Karpas-422 (cell line): ENCODE measurements at places on chromosomes 6 and 20. TPM values are rescaled to one million over a fixed set of nuclear protein-coding genes. Genes with fewer than 3 reads are reported as not detected.
A peak's percentile ranks its signal among the peaks of the same experiment; 100 is the strongest.

LIN28B gene
- total RNA-seq, result 9.5 and 21.4 TPM in 2 replicates

CAP2 gene
- total RNA-seq, result not detected in 2 replicates

FABP7 gene
- not detected in 2 replicates for total RNA-seq

GRCh38 chr6:27474172-27474465 lies 1.2 kb upstream of the ZNF184 start:
- no peak for DNase-seq
- no peak overlapping the region for H3K27ac ChIP-seq
- peaks cover 30% of the 10 kb centered on the region for H3K4me1 ChIP-seq

STMND1 gene
- total RNA-seq, result not detected in 2 replicates

DNA sequence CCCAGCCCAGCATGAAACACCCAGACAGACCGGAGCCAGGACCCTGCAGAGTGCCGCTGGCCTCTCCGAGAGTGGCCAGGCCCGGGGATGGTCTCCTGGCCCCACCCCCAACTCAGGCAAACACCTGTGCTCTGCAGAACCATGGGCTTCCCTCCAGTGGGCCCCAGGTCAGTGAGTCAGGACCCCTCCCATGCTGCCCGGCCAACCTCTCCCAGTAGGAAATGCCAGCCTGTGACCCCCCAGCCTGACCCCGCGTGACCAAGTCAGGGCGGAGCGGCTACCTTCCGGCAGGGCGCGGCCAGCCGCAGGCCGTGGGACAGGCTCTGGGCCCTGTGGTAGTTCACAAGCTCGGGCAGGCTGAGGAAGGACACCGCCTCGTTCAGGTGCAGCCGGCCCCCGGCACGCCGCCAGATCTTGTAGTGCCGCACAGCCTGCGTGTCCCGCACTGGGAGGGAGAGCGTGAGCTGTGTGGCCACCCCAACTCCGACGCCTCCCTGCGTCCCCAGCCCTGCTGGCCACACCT lies 3.2 kb downstream of the PTK6 start:
- no peak overlapping the region for H3K4me3 ChIP-seq
- H3K4me1 ChIP-seq, result peaks cover 21% of the 10 kb centered on the region
- H3K36me3 ChIP-seq, result no peaks in the 10 kb centered on the region
- no peak overlapping the region for H3K27ac ChIP-seq
- H3K27me3 ChIP-seq, result no peaks in the 10 kb centered on the region

PAK5 gene
- total RNA-seq, result not detected in 2 replicates

- no peak overlapping the region for H3K4me3 ChIP-seq
- no peaks in the 10 kb centered on the region for H3K36me3 ChIP-seq
- DNase-seq, result peak; percentile 44
- no peak overlapping the region for H3K27ac ChIP-seq
- no peaks in the 10 kb centered on the region for H3K27me3 ChIP-seq
Measured at GRCh38 chr20:59153832-59154231, 9.8 kb upstream of the ZNF831 start.

- no peak overlapping the region for H3K4me3 ChIP-seq
- H3K27ac ChIP-seq, result no peak overlapping the region
- H3K27me3 ChIP-seq, result no peaks in the 10 kb centered on the region
- no peaks in the 10 kb centered on the region for H3K4me1 ChIP-seq
- DNase-seq, result no peak
- no peaks in the 10 kb centered on the region for H3K36me3 ChIP-seq
Measured at GRCh38 chr6:158031381-158032353, 50.0 kb downstream of the SYNJ2 start.

DNA sequence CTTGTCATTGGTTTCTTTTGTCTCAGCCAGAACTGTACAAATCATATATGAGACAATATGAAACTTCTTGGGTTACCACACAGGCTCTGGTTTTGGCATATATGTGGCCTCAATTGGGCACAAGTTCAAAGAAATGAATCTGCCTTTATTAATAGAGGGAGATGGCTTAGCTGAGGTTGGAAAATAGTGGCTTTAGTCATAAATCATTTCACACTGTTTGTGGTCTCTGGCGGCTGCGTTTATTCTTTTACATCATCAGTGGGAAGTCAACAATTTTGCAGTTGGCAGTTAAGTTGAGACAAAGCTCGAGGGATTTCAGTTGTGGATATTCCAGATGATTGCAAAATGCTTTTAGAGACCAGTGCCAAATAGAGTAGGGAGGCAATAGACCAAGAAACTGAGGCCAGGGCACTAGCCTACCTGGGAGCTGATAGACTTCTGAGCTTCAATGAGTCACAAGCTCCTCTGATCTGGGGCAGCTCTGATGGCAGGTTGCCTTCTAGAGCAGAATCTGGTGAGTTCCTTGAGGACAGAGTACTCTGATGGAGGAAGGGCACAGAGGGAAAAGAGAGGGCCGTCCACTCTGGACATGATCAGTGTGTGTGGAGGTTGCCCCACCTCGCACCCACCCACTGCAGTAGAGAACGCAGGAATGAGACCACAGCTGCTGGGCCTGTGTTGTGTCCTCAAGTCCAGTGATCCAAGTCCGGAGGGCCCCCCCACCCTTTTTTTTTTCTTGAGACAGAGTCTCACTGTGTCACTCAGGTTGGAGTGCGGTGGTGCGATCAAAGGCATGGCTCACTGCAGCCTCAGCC lies 73.5 kb downstream of the ARMC2 start:
- H3K27ac ChIP-seq, result no peak overlapping the region
- H3K36me3 ChIP-seq, result no peaks in the 10 kb centered on the region
- no peaks in the 10 kb centered on the region for H3K27me3 ChIP-seq
- H3K4me1 ChIP-seq, result no peaks in the 10 kb centered on the region
- DNase-seq, result no peak

DNA sequence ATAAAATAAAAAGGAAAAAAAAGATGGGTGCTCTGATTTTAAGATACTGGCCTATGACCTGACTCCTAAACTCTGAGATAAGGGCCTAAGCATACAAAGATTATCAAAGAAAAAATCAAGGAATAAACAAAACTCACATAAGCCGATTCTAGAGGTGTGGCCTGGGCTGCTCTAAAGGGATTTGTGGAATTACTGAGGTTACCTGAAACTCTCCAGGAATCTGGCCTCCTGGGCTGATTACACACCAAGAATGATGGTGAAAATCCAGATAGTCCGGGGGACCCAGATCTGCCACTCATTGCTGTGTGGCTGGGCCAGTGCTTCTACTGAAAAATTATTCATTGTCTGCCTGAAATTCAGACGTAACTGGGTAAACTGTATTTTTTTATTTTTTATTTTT lies 122.7 kb upstream of the RNF24 start:
- H3K4me1 ChIP-seq, result no peaks in the 10 kb centered on the region
- H3K36me3 ChIP-seq, result no peaks in the 10 kb centered on the region
- DNase-seq, result no peak

DNA sequence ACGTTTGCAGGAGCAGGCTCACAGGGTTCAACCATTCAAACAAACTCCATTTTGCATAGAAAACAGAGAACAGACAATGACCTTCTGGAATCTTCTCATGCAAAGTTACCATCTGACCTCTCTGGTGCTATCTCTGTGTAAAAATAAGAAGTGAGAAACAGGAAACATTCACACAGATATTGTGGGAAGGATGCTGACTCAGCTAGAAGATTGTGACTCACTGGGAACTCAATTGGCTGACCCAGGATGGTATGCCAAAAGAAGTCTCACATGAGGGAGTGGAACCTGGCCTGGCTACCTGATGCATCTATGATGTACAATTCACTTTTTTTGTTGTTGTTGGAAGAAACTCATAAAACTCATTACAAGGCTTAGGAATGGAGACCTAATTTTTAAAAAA lies 61.1 kb upstream of the TBX18 start:
- no peaks in the 10 kb centered on the region for H3K4me1 ChIP-seq
- H3K4me3 ChIP-seq, result no peak overlapping the region
- no peak for DNase-seq
- no peaks in the 10 kb centered on the region for H3K27me3 ChIP-seq
- no peaks in the 10 kb centered on the region for H3K36me3 ChIP-seq

- H3K27me3 ChIP-seq, result no peaks in the 10 kb centered on the region
- H3K27ac ChIP-seq, result no peak overlapping the region
- H3K4me3 ChIP-seq, result no peak overlapping the region
- no peaks in the 10 kb centered on the region for H3K4me1 ChIP-seq
Measured at GRCh38 chr20:5806457-5807263, 56.5 kb downstream of the SHLD1 start.

BHLHE23 gene
- not detected in 2 replicates for total RNA-seq
